SW480 (cell line): ENCODE measurements at places on chromosomes 3 and 15.
A peak's percentile ranks its signal among the peaks of the same experiment; 100 is the strongest.

DNA sequence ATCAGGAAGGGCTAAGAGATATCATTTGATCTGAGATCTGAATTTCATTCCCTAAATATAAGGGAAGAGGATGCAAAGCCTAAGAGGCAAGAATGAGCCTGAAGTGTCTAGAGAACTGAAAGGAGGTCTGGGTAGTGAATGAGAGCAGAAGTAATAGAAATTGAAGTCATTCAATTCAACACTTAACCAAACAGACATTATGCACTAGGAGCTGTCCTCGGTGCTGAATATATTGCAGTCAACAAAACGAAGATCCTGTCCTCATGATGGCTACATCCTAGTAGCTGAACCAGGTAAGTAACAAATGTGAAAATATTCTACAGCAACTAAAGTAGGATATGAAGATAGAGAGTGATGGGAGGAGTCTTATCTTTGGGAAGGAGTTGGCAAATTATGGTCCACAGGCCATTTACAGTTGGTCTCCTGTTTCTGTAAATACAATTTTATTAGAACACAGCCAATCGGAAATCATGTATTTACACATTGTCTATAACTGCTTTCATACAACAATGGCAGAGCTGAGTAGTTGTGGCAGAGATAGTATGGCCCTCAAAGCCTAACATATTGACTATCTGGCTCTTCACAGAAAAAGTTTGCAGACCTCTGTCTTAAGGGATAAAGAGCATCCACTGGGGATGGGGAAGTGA is 192.9 kb upstream of the CADPS start:
- peak; percentile 44 for DNase-seq

DNA sequence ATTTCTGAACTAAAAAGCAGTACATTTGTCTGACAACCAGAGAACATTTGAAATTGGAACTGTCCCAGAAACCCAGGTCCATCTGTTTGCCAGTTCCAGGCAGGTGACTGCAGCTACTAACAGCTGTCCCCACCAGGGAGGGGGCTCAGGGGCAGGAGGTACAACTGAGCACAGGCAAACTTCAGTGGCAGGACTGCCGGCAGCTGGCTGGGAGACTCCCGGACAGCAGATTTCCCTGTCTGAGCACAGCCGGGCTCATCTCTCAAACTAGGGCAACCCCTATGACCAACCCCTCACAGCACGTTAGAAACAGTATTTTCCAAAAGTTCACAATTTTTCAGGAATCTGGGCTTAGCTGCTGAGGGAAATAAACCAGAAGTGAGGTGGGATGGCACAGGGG is 88.8 kb downstream of the MEGF11 start:
- DNase-seq: no peak

DNA sequence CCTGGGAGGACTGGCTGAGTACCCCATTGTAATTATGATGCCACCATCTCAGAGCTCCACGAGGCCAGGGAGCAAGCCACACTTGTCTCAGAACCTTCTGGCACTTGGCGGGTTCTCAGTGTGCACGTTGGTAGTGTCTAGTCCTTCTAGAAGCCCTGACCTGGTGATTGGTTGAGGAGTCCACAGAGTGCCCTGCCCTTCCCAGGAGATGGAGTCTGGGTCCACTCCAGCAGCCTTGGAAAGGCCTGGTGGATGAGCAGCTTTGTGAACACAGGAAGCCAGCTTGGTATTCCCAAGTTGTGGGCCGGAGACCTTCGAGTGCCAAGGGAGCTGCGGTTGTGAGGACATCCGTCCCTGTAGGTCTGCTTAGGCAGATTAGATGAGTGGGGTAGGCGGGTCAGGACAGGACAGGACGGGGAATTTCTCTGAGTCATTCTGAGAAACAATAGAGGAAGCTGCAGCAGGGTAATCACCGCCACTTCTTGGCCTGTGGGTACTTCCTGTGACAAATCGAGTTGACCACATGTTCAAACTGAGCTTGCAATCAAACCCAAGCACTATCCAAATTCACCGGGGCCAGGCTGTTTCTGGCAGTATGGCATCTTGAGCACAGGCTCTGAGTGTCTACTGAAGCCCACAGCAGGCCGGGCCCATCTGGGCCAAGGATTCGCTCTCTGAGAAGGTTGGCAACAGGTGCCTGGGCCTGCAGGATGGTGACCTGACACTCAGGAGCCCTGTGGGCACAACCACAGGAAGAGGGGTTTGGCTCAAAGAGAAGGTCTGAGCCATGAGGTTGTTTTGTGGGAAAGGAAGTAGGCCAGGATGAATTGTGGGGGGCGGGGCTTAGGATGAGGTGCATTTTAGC is 71.5 kb upstream of the PLXNA1 start:
- DNase-seq: peak; percentile 99

DNA sequence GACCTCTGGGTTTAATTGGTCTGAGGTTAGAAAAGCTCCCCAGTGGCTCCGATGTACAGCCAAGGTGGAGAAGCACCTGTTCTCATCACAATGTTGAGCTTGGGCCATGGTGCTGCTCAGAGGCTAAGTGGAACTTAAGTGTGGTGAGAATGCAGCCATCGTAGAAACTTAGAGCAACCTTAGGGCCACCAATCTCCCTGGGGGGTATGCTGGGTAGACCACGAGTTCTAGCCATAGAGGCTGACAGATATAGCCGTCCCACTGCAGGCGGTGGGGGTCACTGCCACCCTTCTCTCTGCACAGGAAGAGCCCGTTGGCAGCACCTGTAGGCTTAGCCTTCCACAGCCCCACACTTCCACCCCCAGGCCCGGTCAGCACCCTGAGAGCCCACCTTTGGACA is 38.0 kb downstream of the MGLL start:
- DNase-seq: no peak

- DNase-seq: no peak
Observed at GRCh38 chr3:187186801-187187421, 10.4 kb upstream of the RTP1 start.

DNA sequence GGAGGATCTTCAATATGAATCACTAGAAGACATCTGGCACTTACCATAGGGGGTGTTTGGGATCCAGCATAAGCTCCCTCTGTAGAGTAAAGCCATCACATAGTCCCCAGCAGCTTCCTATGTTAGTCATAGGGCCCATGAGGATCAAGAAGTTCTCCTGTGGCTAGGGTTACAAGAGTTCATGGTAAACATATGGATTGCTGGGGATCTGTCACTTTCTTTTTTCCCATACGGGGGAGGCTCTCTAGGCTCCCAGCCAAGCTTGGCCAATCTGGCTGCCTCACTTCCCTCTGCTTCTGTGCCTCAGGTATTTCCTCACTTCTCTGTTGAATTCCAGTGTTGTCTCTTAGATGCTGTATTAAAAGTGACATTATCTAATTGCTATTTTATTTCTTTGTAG is 597.9 kb downstream of the PDCD6IP start:
- DNase-seq: no peak

DNA sequence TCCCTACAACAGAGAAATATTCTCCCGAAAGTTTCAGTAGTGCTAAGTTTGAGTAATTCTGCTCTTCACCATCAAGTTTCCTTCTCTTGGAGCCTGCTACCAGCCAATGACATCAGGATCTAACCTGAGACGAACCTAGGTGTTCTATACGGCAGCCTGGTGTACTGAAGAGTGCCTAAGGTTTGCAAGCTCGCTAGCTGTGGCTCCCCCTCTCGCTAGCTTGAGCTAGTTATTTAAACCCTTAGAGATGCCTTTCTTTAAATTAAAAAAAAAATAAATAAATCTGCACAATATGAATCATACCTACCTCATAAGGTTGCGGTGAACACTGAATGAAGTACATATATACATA is 1.4 kb upstream of the COL8A1 start:
- no peak for DNase-seq

DNA sequence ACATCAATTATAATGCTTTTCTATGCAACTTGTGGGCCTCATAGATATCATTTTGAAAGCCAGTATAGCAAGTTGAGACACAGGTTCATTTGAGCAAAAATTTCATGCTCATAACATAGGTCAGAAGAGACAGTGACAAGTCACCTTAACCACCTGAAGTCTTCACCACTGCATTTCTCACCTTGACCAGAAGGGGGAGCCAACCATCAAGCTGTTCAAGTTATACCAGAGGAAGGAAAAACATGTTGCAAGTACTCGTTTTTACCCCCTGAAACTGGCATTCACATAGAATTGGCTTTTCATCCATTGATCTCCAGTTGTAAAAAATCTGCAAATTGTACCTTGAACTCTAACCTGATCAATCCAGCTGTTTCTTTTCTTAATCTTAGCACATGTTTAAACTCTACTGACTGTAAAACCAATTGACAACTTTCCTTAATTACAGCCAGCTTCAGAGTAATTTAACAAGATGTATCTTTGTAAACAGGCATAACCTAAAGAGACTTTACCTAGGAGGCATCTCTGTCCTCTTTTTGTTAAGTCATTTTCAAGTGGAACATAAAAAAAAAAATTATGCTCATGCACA is 1.4 kb downstream of the LMOD3 start:
- DNase-seq: peak; percentile 73

DNA sequence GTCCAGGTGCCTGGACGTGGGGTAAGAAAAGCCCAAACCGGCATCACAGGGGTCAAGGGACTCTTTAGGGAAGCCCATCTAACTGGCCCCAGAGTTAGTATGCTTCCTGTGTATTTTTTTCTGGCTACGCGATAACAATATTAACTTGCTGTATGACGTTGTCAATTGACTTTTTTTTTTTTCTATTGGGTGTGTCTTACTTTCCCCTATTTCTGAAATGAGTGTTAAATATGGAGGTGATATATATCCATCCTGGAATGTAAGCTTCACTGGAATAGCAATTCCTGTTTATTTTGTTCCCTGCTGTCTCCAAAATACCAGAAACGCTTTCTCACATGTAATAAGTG is 598 bp upstream of the GMNC start:
- DNase-seq: peak; percentile 7

- no peak for DNase-seq
Observed at GRCh38 chr3:134392336-134392983, 18.2 kb upstream of the AMOTL2 start.

- no peak for DNase-seq
Observed at GRCh38 chr3:114709102-114709501, 415.3 kb downstream of the TIGIT start.

GRCh38 chr15:39110336-39110735 is 470.5 kb upstream of the THBS1 start:
- DNase-seq: no peak

DNA sequence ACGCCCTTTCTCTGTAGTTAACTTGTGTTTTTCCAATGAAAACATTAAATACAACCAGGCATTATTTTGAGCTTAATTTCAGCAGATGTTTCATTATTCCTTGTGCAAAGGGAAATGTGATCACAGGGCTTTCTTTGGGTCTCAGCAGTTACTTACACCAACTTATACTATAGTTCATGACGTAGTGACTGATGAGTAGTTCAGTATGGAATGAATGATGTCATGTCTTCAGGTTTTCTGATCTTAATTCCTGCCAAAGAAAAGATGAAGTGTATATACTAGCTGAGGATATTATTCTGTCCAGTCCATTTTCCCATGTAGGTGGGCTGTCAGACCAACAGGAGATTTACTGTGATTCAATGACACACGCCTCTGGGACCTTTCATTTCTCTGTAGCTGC is 61.3 kb downstream of the MYRIP start:
- no peak for DNase-seq

DNA sequence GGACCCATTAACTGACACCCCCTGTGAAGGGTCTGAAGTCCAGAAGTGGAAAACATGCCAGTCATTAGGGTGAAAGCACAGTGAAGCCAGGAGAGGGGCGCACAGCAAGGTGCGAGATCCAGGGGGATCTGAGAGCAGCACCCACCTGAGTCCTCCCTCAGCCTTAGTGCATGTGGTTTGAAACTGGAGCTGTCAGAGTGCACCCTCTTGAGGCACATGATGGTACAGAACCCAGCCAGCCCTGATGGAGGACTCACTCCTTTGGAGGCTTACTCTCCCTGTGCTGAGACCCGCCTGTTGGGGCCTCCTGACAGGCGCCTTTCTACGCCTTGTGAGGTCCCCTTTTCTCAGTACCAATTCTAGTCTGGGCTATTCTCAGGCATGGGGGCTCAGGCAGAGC is 77.8 kb downstream of the IL20RB start:
- DNase-seq: peak; percentile 8

GRCh38 chr15:60179786-60180391 is 175.8 kb downstream of the FOXB1 start:
- DNase-seq: peak; percentile 42

DNA sequence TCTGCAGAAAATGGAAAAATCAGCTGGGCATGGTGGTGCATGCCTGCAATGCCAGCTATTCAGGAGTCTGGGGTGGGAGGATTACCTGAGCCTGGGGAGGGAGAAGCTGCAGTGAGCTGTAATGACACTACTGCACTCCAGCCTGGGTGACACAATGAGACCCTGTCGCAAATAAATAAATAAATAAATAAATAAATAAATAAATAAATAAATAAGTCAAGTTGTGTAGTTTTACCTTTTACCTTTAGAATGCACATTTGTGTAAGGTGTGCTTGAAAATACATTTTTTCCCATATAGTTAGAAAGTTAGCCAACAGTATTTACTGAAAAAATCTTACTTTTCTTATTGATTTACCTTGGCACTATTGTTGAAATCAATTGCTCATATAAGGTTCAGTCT is 515.6 kb downstream of the NAALADL2 start:
- DNase-seq: no peak

DNA sequence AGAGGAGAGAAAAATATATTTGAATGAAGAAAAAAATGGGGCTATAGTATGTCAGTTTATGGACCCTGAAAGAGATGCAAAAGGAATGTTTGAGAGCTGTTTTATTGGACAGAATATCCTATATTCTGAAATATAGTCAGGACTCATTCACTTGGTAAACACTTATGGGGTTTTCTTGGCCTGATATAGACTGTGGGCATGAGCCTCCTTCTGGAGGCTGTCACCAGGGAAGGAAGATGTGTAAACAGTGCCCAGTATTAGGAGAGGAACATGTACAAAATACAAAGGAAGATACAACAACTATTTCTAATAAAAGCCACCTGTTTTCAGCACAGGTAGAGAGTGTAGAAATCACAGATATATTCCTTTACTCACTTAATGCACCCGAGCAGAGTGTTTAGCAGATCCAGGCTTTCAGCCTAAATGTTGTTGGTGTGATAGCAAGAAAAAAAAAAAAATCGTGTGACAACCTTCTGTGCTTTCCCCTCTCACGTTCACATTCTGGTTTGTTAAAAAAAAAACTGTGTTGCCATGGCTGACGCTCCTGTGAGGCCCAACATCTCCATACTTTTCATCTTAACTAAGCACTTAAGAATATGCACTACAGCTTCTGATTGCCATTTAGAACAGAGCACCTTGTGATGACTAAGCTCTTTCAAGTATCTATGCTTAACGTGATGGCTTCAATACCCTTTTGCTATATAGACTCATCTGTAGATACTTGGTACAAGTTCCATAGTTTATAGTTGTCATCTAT is 134.1 kb downstream of the MBNL1 start:
- no peak for DNase-seq

DNA sequence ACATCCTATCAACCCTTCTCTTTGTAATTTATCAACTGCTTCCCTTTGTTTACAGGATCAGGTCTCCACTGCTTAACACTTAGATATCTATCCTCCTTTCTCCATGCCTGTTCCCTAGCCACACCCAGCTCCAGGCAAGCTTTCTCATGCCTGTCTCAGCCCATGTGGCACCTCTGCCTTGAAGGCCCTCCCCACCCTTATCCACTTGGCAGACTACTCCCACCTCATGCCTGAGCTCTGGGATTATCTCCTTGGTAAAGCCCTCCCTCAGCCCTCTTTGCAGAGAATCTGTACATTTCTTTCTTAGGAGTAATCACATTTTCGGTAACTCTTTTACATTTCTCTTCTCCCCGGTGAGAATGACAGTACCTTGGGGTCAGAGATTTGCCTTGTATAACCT is 96.0 kb downstream of the ATP1B3 start:
- no peak for DNase-seq
